Fibroblast of lung (primary cell): ENCODE measurements at places on chromosomes 7 and 10.

DNA sequence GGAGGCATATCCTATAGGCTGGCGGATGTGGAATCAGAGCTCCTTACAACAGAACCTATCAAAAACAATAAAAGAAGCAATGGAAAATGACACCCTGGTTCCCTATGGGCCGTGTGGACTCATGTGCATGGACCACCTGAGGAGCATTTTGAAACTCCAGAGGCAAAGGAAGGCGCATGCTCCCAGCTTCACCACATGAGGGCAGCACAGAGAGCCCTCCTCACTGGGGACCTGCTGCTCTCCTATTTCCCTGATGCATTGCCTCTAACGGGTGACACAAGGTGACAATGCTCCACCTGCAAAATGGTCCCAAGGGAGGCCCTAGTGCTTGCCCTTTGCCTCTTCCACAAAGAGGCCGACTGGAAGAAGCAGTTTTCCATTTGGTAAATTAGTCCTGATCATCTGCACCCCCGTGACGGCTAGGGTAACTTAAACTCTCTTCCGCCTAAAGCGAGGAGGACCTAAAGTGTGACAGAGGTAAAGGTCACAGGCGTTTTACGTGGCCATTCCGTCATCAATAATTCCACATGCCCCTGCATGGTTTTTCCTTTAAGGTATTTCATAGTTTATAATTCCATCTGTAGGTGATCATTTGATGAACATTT lies 67.7 kb downstream of the GPAM start:
- no peak for DNase-seq

DNA sequence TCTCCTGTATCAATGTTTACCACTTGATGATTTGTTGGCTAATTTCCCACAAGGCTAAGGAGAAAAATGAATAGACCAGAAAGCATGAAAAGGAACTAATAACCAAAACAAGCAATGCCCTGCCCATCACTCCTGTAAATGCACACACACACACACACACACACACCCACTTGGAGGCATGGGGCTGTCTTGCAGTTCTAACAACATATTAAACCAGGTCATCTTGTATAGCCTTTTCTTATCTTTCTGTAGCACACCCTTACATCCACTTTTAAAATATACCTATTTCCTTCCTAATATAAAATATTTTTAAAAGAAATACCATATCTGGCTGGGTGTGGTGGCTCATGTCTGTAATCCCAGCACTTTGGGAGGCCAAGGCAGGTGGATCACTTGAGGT lies 105.3 kb downstream of the CTTNBP2 start:
- DNase-seq, result no peak

- peak; percentile 80 for DNase-seq
These were observed 13.4 kb downstream of the NOD1 start for GRCh38 chr7:30465046-30465810.

GRCh38 chr10:132306343-132306685 lies 1.4 kb downstream of the STK32C start:
- no peak for DNase-seq

GRCh38 chr10:34079702-34080484 lies 735.2 kb downstream of the PARD3 start:
- no peak for DNase-seq

DNA sequence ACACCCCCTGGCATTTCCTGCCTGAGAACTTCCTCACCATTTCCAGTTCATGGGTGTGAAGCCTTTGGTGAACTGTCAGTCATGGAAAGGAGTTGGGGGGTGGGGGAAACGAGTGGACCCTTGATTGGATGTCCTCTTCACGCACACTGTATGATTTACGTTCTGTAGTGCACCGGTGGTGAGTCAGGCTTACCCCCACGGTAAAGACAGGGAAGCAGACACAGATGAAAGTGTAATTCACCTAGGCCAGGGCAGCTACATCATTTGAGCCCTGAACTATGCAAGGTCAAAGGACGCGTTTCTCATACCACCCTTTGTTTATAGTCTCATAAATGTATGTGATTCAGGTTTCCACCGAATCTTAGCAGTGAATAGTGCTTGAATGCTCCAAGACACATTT lies 628.3 kb upstream of the PFKP start:
- DNase-seq, result no peak

DNA sequence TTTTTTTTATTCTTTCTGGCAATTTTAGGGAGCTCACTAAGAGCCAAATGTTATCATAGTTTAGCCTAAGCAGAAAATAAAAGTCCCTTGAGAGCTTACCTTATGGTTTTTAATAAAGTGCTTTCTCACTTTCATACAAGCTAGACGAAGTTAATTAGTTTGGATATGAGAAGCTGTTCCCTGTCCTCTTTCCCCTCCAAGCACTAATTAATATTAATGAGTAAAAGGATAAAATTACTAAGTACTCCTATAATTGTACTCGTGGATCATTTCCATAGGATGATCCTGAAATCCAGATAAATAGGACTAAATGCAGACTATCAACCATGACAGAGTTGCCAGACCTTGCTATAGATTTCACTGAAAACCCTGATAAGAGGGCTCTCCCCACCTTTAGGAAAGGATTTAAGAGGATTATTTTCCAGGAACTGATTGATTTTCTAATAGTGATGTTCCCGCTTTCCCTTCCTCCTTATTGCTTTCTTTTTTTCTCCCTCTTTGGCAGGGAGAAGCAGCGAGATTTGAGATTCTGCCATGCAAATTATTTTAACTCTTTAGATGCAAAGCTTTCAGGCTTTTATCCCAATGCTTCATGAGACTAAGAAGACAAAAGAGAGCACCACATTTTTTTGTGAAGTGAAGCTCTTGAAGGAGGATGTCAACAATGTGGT lies 58.3 kb upstream of the HECW1 start:
- DNase-seq, result no peak

DNA sequence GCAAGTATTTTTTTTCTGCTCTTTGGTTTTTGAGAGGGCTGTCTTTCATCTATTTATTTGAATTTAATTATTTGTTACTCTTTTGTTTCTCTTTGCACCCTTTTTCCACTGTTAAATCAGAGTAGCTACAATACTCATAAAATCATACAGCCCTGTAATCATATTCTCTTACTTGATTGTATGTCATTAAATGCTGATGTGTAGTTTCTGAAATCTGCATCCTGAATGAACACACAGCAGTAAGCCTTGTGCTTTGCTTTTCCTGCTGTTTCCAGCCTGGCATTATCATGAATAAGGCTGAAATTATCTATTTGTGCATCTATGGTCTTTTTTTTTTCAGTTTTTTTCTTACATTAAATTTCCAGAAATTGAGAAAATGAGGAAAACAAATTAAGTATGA lies 4.1 kb downstream of the LRRC18 start:
- DNase-seq, result no peak

GRCh38 chr7:101207459-101207858 lies 6.6 kb upstream of the MOGAT3 start:
- no peak for DNase-seq

DNA sequence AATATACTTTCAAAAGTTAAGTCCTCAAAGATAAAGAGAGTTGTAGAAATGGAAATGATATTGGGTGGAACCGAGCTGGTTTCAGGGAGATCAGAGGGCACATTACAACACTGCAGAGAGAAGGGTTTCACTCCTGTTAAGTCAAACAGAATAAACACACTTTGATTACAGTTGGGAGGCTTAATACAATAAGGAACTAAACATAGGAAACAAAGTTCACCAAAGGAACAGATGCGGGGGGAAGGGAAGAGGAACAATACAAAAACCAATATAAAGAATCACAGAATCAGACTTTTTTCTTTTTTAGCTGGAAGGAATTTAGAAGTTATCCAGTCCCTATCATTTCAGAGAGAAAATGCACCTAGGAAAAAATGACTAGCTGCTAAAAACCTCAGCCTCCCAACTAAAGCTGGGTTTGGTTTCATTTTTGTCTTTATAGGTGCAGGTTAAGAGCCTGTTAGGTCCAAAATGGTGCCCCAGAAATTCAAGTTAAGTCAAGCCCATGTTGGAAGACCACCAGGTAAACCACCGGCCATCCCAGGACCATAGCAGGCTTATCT lies 81.9 kb downstream of the DNMBP start:
- DNase-seq, result peak; percentile 29

- DNase-seq, result no peak
These were observed 206.8 kb downstream of the VTI1A start for GRCh38 chr10:112653851-112654250.

GRCh38 chr7:69825113-69825972 lies 227.1 kb downstream of the AUTS2 start:
- DNase-seq, result no peak

DNA sequence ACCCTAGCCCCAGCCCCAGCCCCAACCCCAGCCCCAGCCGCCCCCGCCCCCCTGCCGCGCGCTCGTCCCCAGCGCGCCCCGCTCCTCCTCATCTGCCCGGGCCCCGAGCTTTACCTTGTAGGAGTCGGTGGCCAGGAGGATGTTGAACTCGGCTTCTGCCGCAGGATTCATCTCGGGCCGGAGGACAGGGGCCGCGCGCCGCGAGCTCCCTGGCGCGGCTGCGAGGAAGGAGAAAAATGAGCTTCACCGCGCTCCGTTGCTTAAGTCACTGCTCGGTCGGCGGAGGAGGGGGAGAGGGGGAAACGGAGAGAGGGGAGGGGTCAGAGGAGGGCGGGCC lies at the start of gene NAMPT:
Gene NAMPT (minus strand): TSS at position 270 of the 337 bp plus-strand sequence. CDS start 99 bp downstream, at position 171.
- DNase-seq, result no peak

DNA sequence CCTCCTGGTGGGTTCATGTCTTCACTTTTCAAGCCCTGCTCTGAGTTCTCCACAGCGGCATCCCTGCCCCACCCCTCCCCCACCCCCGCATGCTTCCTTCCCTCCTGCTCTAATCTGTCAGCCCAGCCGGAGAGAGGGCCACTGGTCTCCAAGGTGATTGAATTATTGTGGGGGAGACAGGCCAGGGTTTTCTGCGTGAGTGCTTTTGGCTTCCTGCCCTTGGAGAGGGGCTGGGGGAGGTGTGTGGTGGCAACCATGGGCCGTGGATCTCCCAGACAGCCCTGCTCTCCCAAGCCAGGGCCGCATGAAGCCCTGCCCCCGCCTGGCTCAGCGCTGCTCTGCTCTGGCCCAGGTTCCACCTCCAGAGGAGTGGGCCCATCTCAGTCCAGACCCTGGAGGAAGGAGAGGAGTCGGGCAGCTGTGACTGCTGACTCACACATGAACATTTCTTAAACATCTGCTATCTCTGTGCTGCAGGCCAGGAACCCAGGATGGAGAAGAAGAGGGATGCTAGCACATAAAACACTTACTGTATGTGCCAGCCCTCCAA lies 109.9 kb downstream of the ZMIZ1 start:
- peak; percentile 95 for DNase-seq

DNA sequence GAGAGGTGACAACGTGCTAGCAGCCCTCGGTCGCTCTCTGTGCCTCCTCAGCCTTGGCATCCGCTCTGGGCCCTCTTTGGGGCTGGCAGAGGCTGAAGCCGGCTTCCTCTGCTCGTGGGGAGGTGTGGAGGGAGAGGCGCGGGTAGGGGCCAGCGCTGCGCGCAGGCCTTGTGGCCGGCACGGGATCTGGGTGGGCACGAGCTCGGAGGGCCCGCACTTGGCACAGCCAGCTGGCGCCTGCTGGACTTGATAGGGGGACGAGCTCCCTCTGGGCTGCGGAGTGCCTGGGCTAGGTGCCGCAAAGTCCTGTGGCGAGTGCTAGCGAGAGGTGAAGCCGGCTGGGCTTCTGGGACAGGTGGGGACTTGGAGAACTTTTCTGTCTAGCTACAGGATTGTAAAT lies 170.7 kb downstream of the EXOC4 start:
- DNase-seq, result no peak
